ENCODE measurements at places on chromosomes 2 and 18.

- no peak for DNase-seq
Measured at GRCh38 chr2:98556344-98557033, 51.8 kb downstream of the COA5 start.

DNA sequence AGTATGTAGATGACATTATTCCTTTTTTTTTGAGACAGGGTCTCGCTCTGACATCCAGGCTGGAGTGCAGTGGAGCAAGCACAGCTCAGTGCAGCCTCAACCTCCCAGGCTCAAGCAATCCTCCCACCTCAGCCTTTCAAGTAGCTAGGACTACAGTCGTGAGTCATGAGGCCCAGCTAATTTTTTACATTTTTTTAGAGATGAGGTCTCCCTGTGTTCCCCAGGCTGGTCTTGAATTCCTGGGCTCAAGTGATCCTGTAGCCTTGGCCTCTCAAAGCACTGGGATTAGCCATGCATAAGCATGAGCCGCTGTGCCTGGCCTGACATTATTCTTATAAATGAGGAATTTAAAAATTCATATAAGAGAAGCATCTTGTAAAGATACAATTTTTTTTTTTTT, 86.9 kb downstream of the FAM117B start:
- DNase-seq, result no peak

- no peak for DNase-seq
Measured at GRCh38 chr2:79294994-79295393, 135.4 kb upstream of the REG3A start.

- DNase-seq, result no peak
Measured at GRCh38 chr2:109137616-109138015, 8.6 kb downstream of the SH3RF3 start.

GRCh38 chr2:163690896-163691295, 44.9 kb downstream of the FIGN start:
- DNase-seq, result no peak

DNA sequence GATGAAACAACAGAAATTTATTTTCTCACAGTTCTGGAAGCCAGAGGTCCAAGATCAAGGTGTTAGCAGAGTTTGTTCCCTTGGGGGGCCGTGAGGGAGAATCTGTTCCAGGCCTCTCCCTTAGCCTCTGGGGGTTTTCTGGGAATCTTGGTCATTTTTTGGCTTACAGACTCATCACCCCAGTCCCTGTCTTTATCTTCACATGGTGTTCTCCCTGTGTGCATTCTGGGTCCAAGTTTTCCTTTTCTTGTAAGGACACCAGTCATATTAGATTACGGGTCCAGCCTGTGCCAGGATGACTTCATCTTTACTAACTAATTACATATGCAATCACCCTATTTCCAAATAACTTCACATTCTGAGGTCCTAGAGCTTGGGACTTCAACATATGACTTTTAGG, 292.5 kb upstream of the TRIB2 start:
- DNase-seq, result no peak

DNA sequence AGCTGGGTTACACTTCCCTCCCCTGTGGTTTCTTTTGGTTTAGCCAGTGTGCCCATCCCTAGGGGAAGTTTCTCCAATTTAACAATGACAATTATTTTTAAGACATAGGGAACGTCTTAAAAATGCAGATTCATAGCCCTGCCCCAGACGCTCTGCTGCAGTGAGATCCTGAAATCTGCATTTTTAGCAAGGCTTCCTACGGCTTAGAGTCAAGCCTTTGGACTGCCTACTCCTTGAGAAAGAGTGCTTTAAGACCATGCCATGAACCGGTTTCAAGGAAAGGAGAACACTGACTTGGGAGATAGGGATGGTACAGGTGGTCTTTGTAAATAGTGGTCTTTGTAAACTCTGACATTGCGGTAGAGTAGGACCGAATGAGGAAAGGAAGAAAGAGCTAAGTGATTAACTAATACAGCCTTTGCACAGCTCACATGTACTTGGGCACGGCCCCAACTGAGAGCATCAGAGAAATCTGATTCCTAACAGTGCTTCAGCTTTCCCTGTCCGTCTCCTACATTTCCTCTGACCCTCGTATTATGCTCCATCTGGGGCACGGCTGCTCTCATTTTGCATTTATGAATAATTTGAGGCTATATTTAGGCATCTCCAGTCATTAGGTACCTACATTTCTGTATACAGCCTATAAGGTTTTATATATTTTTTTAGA, 217.6 kb upstream of the TANK start:
- no peak for DNase-seq

- DNase-seq, result no peak
Measured at GRCh38 chr2:207612714-207613113, 12.5 kb downstream of the METTL21A start.

DNA sequence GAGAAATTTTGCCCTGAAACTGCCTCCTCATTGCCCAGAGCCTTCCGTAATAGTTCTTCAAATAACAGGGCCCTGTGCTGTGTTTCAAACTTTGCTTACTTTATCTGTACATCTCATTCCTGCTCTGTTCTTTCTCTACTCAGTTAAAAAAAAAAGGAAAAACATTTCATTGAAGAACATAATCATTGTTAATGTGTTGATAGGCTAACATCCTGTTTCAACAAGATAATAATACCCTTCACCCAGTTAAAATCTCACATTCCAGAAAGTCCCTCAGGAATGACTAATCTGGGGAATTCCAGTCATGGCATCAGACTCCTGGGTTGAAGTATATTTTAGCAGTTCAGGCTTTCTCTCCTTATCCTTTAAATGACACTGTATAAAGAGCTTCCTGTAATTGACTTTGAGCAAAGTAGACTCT, 45.6 kb upstream of the ITGAV start:
- no peak for DNase-seq

DNA sequence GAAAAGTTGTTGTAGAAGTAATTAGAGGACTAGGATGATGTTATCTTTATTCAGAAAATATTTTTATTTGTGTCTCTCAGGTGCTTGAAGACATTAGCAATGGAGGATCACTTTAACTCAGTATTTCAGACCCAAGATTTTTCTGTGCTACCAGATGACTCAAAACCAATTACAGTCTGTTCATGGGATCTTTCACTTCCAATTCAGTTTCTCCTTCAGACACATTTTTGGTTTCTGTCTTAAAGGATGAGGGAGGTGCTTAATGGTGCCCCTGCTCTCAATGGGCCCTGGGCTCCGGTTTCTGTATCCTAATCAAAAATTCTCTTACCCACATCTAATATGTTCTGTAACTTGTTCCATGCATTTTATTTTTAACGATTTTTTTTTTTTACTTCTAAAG, 53.7 kb upstream of the HDAC4 start:
- DNase-seq, result no peak

GRCh38 chr2:240966906-240967680, 31.3 kb upstream of the SNED1 start:
- DNase-seq, result no peak

DNA sequence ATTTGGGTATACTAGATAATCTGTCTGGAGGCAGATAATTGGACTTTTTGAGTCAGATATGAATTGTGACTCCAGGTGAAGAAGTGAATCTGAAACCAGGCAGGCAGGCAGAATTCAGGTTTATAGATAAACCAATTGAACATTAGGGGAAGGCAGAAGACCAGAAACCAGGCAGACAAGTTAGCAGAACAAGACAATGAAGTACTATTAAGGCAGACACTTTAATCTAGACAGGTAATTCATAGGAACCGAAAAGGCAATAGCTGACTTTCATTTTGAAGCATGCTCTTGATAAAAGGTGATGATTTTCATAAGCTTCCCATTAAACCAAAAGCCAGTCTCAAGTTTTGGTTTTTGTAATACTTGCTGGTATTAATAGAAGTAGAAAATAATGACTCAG, 19.3 kb upstream of the SLC4A10 start:
- DNase-seq, result no peak

DNA sequence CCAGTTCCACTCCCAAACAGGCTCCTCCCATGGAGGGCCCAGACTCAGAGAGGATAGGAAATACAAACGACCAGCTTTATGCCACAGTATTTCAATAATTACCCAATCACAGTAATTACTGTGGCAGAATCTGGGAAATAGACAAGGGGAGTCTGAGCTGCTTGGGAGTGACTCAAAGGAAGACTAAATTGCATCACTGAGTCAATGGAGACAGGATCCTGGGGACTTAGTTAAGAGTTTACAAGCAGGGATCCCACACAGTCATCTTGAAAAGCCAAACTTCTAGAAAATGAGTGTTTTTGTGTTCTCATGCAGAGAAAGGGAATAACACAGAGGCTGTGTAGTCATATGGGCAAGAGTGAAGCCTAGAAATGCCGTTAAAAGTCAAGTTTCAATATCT, 1142.1 kb downstream of the CNTNAP5 start:
- DNase-seq, result no peak

DNA sequence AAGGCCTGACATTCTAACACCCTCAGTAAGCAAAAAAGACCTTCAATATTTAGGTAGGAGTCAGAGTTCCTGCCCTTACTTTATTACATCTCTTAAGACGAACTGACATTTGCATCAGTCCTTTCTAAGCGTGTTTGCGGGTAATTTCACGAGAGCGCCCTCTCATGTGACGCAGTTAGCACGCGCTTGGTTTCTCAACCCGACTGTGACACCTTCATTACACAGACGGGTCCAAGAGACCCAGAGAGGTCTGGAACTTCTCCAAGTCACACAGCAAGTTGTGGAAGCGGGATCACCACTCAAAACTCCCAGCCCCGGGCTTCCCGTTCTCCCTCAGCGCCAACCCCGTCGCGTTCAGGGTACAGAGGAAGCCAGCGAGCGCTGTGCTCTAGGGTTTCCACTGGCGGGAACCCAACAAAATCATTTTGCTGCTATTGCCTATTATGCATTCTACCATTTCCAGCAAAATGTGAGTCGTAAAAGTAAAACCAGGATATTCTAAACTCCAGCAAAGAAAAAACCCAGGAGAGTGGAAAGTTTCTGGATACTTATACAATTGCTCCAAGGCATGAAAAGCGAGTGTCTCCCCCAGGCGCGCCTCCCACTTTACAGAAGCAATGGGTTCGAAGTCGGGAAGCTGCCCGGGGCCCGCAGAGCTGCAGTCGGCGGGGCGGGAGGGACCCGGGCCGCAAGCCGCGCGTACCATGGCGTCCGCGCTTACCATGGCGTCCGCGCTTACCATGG, 601 bp downstream of the ENOSF1 start:
- peak; percentile 76 for DNase-seq

DNA sequence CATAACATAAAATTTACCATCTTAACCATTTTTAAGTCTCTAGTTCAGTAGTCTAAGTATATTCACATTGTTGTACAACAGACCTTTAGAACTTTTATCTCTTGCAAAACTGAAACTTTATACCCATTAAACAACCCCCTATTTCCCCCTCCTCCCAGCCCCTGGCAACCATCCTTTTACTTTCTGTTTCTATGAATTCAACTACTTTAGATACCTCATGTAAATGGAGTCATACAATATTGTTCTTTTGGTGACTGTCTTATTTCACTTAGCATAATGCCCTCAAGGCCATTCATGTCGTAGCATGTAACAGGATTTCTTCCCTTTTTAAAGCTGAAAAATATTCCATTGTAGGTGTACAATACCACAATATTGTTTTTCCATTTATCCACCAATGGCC, 129.8 kb downstream of the PDE11A start:
- no peak for DNase-seq

- DNase-seq, result no peak
Measured at GRCh38 chr18:36843784-36844183, 14.9 kb downstream of the KIAA1328 start.

DNA sequence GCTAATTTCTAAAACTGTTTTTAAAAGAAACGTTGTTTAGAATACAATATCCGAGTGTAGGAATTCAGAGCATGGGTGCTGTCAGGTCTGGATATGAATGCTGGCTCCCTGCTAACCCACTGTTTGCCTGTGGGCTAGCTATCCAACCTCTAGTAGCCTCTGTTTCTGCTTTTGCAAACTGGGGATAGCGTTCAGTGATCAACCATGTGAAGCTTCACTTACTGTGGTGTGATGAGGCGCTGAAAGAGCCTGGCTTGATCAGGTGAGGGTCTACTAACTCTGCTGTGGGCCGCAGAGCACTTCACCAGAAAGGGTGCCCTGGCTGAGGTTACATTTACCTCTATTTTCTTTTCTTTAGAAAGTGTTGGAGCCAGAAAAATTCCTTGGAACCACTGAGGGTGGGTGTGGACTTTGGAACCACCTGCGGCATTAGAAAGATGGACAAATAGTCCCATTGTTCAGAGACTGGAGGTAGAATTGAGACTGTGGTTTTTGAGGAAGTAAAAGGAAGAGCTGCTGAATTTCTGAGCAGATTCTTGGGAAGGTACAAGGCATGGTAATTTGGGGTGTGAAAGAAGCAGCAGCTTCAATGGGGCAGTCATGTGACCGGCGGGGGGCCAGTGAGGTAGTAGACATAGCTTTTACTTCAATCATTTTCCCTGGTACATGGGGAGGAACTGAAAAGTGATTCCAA, 96.3 kb upstream of the CD302 start:
- no peak for DNase-seq

DNA sequence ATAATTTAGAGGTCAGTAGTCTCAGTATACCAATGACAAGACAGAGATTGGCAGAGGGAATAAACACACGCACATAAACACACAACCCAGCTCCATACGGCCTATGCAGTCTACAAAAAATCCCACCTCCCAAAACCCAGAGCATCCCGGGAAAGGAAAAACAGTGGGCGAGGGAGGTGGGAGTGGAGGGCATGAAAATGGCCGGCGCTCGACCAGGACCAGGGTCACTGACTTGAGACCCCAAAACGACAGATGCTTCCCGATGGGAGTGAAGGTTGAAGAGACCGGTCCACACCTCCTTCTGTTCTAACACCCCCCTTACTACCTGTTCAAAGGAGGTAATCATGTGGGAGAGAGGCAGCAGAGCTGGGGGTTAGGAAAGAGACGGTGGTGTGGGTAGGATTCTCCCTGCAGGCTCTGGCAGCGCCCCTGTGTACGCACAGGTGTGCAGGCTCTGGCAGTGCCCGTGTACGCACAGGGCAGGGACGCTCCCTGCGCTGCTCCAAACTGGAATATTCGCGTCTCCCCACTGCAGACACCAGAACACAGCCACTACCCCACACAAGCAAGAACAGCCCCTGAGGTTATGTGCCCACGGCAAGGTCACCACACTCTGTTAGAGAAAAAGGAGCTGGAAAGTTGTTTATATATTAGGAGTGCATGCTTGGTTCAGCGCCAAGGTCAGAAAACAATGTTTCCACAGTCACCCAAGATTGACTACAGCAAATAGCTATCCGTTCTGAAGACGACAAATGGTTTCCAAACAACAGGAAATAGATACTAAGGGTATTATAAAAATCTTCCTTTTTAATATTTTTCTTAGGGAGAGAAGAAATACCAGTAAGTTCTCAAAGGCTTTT, 67.9 kb downstream of the EIPR1 start:
- no peak for DNase-seq

GRCh38 chr2:45300026-45300750, 290.9 kb upstream of the SIX2 start:
- no peak for DNase-seq

DNA sequence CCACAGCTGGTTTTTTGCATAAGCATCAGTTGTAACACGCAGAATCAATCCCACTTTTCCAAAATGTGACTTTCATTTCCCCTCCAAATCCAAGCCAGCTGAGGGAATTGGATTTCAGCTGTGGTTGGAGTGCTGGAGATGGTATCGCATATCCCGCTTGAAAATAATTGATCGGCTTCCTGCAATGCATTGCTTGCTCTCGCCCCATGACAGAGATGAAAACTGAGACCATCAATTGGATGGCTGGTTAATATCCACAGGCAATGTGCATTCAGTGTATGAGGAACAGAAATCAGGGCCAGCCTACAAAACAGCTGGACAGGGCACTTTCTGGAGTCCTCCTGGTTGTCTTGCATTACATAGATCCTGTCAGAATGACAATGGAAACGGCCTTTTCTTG, 135.3 kb downstream of the MAIP1 start:
- DNase-seq, result no peak

- DNase-seq, result no peak
Measured at GRCh38 chr2:53744395-53745065, 23.1 kb upstream of the CHAC2 start.

- no peak for DNase-seq
Measured at GRCh38 chr2:6381326-6381725, 484.4 kb downstream of the CMPK2 start.
